ENCODE measurements at places on chromosomes 12 and 14. TPM values are rescaled to one million over a fixed set of nuclear protein-coding genes. Genes with fewer than 3 reads are reported as not detected.

DNA sequence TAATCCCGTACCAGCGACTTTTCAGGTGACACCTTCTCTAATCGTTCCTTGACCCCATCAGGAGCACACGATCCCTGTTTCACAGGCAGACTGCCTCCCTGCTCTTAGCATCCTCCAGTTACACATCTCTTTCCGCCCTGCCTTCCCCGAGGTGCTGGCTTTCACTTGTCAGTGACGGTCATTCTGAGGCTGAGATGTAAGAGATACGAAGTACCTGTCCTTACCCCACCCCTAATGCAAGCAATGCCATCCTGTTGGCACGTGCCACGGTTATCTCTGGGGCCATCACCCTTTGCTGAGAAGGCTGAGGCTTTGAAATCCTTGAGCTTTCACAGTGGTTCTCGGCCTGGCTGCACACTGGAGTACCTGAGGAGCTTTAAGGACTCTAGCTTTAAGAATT is 24.4 kb downstream of the B4GALNT3 start:
- H3K4me1 ChIP-seq = no peaks in the 10 kb centered on the region
- no peaks in the 10 kb centered on the region for H3K36me3 ChIP-seq
- H3K27ac ChIP-seq = no peak overlapping the region
- no peaks in the 10 kb centered on the region for H3K27me3 ChIP-seq

Gene FGF23
- total RNA-seq = not detected

Gene CDC42BPB
- 64.0 TPM for total RNA-seq

GRCh38 chr14:91998667-91999570 is 40.9 kb downstream of the TRIP11 start:
- no peaks in the 10 kb centered on the region for H3K27me3 ChIP-seq
- no peak overlapping the region for H3K4me3 ChIP-seq
- H3K4me1 ChIP-seq = no peaks in the 10 kb centered on the region
- no peaks in the 10 kb centered on the region for H3K36me3 ChIP-seq
- H3K27ac ChIP-seq = no peak overlapping the region

- H3K27me3 ChIP-seq = no peaks in the 10 kb centered on the region
- H3K27ac ChIP-seq = no peak overlapping the region
- H3K4me1 ChIP-seq = no peaks in the 10 kb centered on the region
- no peaks in the 10 kb centered on the region for H3K36me3 ChIP-seq
- DNase-seq = no peak
These were observed 14.0 kb downstream of the CCDC62 start for GRCh38 chr12:122788387-122788786.

DNA sequence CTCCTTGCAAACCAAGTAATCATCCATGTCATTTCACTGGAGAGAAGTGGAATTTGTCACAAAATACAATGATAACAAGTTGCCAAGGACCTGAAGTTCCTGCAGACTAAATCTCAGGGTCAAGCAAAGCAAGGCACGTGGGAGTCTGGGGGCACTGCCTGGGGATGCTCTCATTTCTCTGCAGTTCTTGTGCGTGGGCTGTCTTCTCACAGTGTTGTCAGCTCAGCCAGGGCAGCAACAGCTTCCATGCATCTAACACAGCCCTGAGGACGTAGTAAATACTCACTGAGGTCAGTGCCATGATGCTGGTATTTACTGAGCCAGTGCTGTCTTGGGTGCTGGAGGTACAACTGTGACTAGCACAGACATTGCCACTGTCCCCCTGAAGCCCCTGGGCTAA is 62.9 kb upstream of the CMKLR1 start:
- H3K4me1 ChIP-seq = no peaks in the 10 kb centered on the region
- H3K27ac ChIP-seq = no peak overlapping the region
- H3K27me3 ChIP-seq = no peaks in the 10 kb centered on the region
- H3K36me3 ChIP-seq = no peaks in the 10 kb centered on the region
- no peak for DNase-seq

DNA sequence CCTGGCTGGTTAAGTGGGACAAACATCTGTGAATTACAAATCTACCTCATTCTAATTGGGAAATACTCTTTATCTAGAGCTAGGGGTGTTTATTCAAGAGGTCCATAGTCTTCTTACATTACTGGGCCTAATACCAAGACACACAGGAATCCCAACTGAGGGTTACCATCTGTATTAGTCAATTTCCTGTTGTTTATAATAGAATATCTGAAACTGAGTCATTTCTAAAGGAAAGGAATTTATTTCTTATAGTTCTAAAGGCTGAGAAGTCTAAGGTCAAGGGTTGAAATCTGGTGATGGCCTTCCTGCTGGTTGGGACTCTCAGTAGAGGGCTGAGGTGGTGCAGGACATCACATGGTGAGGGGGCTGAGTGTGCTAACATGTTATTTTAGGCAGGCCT is 36.0 kb downstream of the RTRAF start:
- H3K27ac ChIP-seq = no peak overlapping the region
- no peak overlapping the region for H3K4me3 ChIP-seq
- no peak for DNase-seq
- H3K4me1 ChIP-seq = no peaks in the 10 kb centered on the region
- H3K27me3 ChIP-seq = no peaks in the 10 kb centered on the region

DNA sequence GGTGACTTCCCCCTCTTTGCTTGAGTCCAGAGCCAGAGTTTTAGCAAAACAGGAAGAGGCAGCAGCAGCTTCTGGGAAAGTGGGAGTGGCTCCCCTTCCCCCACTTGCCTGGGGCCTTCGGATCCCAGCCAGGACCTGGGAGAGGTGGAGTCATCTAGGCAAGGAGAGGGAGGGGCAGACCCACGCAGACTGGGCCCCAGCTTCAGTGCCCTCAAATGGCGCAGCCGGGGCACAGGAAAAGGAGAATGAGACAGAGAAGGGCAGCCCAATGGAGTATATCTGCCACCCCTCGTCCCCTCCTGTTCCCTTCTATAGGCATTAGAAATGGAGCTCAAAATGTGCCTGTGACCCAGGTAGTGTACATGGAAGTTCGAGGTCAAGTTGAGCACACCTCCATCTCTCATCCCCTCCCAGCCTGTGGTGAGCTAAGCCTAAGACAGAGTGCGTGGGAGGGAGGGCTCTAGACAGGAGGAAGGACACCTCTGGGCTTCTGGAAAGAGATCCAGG is 9.3 kb upstream of the HDAC7 start:
- peak overlapping the region; percentile 9 for H3K4me3 ChIP-seq
- peaks cover 23% of the 10 kb centered on the region for H3K4me1 ChIP-seq
- no peaks in the 10 kb centered on the region for H3K27me3 ChIP-seq
- peak; percentile 93 for DNase-seq

- H3K4me1 ChIP-seq = no peaks in the 10 kb centered on the region
- DNase-seq = no peak
These were observed 1.7 kb upstream of the ANKRD33 start for GRCh38 chr12:51886021-51886710.

DNA sequence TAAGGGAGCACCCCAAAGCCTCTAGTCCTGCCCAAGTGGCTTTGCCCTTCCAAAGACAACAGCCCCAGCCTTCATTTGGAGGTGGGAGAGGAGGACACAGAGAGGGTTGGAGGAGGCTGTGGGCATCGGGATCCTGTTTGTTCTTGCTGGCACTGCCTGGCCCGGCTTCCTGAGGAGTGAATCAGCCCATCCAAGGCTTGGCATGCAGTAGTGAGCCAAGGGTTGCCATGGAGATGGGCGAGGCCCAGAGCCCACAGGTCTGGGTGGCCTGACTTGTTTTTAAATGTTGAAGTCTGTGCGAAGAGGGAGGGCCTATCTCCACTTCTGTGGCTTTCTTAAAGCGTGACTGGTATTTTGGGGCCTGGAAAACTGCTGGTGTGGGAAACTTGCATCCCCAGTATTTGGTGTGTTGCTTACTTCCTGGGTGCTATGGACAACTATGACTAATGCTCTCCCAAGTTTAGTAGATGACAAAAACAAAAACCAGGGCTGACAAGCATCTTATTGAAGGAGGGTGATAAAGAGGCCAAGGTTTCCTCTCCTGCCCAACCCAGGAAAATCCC is 15.8 kb downstream of the CD9 start:
- H3K27me3 ChIP-seq = no peaks in the 10 kb centered on the region
- H3K27ac ChIP-seq = peak overlapping the region; percentile 98
- H3K36me3 ChIP-seq = no peaks in the 10 kb centered on the region
- H3K4me1 ChIP-seq = peaks cover 46% of the 10 kb centered on the region
- peak; percentile 91 for DNase-seq
- peak overlapping the region; percentile 46 for H3K4me3 ChIP-seq

Gene NKX2-8
- not detected for total RNA-seq

- H3K4me3 ChIP-seq = no peak overlapping the region
- no peak for DNase-seq
- H3K27ac ChIP-seq = no peak overlapping the region
- H3K4me1 ChIP-seq = no peaks in the 10 kb centered on the region
- no peaks in the 10 kb centered on the region for H3K36me3 ChIP-seq
- H3K27me3 ChIP-seq = no peaks in the 10 kb centered on the region
These were observed 45.4 kb upstream of the TESC start for GRCh38 chr12:117144599-117144998.

GRCh38 chr12:96121271-96121711 is 72.9 kb upstream of the ELK3 start:
- no peaks in the 10 kb centered on the region for H3K36me3 ChIP-seq
- no peak overlapping the region for H3K27ac ChIP-seq
- H3K4me3 ChIP-seq = no peak overlapping the region
- H3K4me1 ChIP-seq = no peaks in the 10 kb centered on the region
- DNase-seq = no peak

DNA sequence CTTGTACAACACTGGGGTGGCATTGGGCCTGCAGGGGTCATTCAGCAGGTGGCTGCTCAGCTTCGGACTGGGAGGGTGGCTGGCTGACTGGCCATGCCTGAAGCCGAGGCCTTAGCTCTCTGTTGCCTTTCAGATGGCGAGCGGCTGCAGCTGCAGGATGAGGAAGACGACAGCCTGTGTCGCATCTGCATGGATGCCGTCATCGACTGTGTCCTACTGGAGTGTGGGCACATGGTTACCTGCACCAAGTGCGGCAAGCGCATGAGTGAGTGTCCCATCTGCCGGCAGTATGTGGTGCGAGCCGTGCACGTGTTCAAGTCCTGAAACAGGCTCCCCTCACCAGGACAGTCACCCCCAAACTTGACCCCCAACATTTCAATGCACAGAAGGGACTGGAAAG is 23.3 kb downstream of the RNF34 start:
- H3K4me1 ChIP-seq = no peaks in the 10 kb centered on the region
- H3K27me3 ChIP-seq = no peaks in the 10 kb centered on the region
- DNase-seq = no peak
- H3K4me3 ChIP-seq = no peak overlapping the region

GRCh38 chr12:116959845-116960514 is 49.2 kb downstream of the FBXW8 start:
- no peak overlapping the region for H3K27ac ChIP-seq
- H3K4me1 ChIP-seq = no peaks in the 10 kb centered on the region
- no peaks in the 10 kb centered on the region for H3K27me3 ChIP-seq
- no peak overlapping the region for H3K4me3 ChIP-seq

- no peaks in the 10 kb centered on the region for H3K4me1 ChIP-seq
- H3K27me3 ChIP-seq = peaks cover 7% of the 10 kb centered on the region
- no peak overlapping the region for H3K4me3 ChIP-seq
- no peaks in the 10 kb centered on the region for H3K36me3 ChIP-seq
These were observed 222.5 kb upstream of the RTL1 start for GRCh38 chr14:101125719-101126651.

Gene CLBA1
- 8.8 TPM for total RNA-seq

Gene GARIN6
- not detected for total RNA-seq

DNA sequence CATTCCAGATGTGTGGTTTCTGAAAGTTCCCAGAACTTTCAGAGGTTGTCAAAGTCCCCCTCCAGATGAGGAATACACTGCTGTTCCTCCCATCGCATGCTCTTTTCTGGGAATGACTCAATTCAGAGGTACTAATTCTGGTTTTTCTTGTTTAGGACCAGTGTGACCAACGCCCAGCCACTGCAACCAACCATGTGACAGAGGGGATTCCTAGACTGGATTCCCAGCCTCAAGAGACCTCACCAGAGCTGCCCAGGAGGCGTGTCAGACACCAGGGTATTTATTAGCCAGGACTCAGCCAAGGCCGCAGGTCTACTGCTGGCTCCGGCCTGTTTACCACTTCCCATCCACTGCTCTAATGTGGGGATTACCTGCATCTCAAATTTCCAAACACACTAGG is 24.2 kb downstream of the TRAFD1 start:
- H3K36me3 ChIP-seq = peaks cover 19% of the 10 kb centered on the region
- DNase-seq = peak; percentile 49
- no peaks in the 10 kb centered on the region for H3K27me3 ChIP-seq
- H3K4me3 ChIP-seq = no peak overlapping the region
- H3K4me1 ChIP-seq = no peaks in the 10 kb centered on the region
- peak overlapping the region; percentile 14 for H3K27ac ChIP-seq

Gene LTB4R2
- total RNA-seq = 9.4 TPM

Data from breast epithelium (tissue), 4 donors.